ENCODE measurements at places on chromosomes 1 and 21.

DNA sequence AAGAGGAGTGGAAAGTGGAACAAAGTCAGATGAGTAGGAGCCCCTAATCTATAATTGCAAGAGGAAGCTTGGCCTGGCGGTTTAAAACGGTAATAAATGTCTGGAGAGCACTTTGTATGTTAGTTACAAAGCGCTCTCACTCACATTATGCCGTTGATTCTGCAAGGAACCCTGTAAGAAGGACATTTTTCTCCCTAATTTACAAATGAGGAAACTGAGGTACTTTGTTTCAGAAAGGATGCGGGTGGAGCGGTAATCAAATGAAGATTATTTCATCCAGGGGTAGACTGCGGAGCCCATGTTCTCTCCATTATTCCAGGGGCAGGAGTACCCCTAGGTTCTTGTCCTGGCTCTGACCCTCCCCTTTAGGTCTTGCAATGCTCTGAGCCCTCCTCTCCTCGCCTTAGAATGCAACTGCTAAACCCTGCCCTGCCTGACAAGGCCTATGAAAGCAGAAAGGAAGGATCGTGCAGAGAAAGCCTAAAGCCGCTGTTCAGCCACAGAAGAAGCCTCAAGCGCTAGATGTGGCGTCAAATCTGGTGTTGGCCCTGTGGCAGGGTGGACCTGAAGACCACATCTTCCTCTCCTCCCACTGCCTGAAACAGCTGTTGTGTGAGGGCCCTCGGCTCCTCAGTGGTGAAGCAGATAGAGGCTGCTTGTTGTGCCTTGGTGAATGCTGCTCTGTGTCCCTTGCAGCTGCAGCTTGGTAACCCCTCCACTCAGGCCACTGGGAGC is 588 bp upstream of the PACC1 start:
- DNase-seq = no peak

DNA sequence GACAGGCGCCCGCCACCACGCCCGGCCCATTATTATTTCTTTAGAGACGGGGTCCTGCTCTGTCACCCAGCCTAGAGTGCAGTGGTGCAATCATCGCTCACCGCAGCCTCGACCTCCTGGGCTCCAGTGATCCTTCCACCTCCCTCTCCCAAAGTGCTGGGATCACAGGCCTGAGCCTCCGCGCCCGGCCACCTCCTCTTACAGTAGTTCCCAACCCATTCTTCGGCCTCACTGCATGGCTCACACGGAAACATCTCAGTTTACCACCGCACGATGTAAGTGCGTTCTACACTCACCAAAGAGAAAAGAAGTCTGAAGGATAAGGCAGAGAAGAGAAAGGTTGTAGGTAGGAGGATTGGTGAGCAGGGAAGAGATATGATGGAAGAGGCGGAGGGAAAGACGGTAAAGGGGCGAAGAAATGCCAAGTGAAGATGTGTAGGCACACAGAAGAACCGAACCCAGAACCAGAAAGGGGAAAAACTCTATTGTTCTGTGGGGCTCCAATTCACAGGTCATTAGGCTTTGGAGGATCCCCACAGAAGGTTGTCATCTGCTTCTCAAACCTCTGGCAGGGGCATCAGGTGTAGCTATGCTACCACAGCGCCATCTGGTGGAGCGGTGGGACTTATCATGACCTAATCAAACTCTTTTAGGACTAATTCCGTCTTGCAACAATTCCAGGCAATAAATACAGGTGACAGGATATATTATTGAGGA is 504.2 kb downstream of the SMYD3 start:
- peak; percentile 86 for DNase-seq

DNA sequence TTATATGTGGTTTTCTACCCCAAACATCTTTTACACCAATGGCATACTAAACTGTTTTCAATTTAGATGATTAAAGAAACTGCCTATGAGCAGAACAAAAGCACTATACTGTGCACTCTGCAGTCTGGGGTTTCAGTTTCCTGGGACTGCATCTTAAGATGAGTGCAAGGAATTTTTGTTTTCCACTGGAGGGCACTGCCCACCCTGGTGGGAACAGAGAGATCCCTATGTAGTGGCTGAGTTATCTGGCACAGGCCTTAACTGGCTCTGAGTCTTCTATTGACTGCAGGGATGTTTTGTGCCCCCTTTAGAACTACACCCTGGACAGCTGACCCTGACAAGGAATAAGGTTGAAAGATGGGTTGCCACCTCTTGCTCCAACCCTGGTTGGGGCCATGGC is 12.0 kb downstream of the PROK1 start:
- no peak for DNase-seq

- DNase-seq = no peak
Observed at GRCh38 chr1:79777481-79778219, 771.1 kb upstream of the ADGRL4 start.

DNA sequence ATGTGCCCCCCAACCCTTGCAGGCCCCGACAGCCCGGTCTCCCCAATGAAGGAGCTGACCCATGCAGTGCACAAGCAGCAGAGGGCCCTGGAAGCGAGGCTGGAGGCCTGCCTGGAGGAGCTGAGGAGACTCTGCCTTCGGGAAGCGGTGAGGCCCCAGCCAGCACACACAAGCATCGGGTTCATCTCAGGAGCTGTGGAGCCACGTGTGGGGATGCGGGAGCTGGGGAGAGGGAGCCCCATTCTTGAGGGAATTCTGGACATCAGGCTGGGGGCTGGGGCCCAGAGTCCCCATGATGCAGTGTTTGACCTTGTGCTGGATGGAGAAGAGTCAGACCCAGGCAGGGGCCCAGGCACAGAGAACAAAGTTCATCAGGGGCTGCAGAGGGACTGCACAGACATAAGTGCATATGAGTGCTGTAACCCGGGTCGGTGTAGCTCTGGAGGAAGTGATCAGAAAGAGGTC is 4.8 kb downstream of the INAVA start:
- no peak for DNase-seq

GRCh38 chr1:7891804-7892203 is 38.9 kb upstream of the UTS2 start:
- DNase-seq = no peak

DNA sequence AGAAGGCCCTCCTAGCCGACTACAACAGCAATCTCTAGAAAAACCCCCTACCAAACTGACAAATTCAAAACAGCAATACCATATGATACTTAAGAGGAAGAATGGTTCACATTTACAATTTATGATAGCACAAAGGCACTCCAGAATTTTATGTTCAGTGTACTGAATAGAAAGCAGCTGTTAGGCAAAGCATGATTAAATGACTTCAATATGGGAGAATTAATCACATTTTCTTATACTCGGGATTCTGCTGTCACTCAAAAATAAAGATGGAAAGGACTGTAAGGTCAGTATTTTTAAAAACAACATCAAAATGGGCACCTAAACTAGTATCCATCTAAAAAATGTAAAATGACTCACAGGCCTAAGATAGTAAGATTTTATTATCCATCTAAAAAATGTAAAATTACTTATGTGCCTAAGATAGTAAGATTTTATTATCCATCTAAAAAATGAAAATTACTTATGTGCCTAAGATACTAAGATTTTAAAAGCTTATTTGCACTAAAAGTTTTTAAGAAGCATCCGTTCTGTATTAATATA is 198.5 kb downstream of the SMYD3 start:
- no peak for DNase-seq

GRCh38 chr1:92356956-92357355 is 58.1 kb downstream of the RPAP2 start:
- no peak for DNase-seq

GRCh38 chr1:35500439-35500838 is 56.8 kb downstream of the KIAA0319L start:
- DNase-seq = no peak

- no peak for DNase-seq
Observed at GRCh38 chr1:191099696-191100095, 622.0 kb upstream of the BRINP3 start.

- no peak for DNase-seq
Observed at GRCh38 chr1:46596846-46597245, 7.2 kb downstream of the MKNK1 start.

GRCh38 chr1:214386747-214387146 is 105.8 kb downstream of the SMYD2 start:
- no peak for DNase-seq

GRCh38 chr1:55522982-55523381 is 307.8 kb upstream of the USP24 start:
- no peak for DNase-seq

GRCh38 chr1:58619286-58620054 is 42.4 kb upstream of the TACSTD2 start:
- DNase-seq = no peak

GRCh38 chr1:61953076-61953789 is 211.0 kb downstream of the PATJ start:
- DNase-seq = no peak

GRCh38 chr1:209073879-209074278 is 509.6 kb upstream of the CAMK1G start:
- no peak for DNase-seq

DNA sequence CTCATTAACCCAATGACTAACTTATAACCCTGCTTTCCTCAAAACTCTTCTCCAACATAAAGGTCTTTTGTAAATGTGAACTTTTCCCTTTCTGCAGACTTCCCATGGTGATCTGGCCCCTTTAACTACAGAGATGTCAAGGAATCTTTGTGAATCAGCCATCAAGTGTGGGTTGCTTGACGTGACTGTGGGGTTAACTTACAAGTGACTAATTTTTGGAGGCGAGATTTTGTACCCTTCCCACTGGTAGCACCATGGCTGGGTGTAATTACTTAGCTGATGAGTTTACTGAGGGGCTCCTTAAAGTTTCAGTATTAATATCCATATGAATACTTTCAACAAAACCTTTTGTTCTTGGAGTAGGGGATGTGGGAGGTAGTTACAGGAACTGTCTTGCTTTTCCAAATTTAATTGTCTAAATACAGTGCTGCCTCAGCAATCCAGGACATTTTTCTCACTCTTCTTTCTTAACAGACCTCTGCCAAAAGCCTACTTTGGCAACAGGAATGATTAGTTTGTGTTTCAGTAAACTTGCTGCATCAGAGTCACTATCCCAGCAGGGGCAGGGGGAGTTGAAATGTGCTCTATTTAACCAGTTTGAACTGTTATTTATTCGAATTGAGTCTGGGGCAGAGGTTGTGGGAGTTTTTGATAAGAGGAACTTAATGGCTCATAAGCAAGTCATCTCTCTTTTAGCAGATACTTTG is 217.3 kb upstream of the FGGY start:
- DNase-seq = no peak

DNA sequence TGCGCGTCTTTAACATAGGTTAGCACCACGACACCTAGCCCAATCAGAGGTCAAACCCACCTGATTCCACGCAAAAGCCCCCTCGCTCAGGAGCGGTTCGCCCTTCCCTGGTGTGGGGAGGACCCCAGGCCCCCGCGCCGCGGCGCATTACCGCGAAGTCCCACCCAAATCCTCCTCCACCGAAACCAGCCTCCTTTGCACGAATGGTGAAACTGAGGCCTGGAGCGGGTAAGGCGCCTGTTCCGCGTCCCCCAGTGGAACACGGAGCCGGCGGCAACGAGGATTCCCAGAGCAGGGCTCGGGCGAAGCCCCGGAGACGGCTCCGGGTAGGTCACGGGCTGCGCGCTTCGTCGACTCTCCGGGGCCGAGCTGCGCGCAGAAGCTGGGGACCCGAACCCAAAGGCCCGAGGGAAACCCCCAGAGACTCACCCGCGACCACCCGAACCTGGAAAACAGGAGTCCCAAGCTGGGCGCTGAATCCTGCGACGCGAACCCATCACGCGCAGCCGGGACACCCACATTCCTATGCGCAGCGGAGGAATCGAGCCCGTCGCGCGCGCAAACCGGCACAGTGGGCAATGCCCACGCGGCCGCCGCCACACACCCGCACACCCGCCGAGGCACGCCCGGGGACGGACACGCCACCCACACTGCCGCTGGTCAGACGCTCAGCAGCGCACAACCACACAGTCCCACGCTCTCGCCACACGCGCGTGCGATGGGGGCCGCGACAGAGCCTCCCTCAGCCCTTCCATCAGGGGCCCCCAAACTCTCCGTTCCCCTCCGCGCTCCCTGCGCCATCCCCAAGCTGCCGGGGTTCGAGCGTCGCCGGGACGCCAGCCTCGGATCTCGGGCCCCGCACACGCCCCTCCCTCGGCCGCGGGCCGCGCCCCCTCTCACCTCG is 507 bp downstream of the GLIS1 start:
- DNase-seq = peak; percentile 77

- DNase-seq = no peak
Observed at GRCh38 chr1:94000510-94001282, 91.5 kb upstream of the GCLM start.

All from aorta (tissue), 5 donors.